LHCN-M2 (cell line): ENCODE measurements at places on chromosomes 4 and X. TPM values are rescaled to one million over a fixed set of nuclear protein-coding genes. Genes with fewer than 3 reads are reported as not detected.

The CT45A3 gene
- total RNA-seq: not detected in 2 replicates

The FAT4 gene
- total RNA-seq: 12.1 TPM in 2 replicates

The CXCL1 gene
- total RNA-seq: 2.0 and 2.9 TPM in 2 replicates

The UGT2B17 gene
- not detected in 2 replicates for total RNA-seq

The SATL1 gene
- total RNA-seq: not detected in 2 replicates

The BEND2 gene
- total RNA-seq: not detected in 2 replicates

The FAT1 gene
- 269 and 277 TPM in 2 replicates for total RNA-seq

The CASP6 gene
- 29.6 and 33.0 TPM in 2 replicates for total RNA-seq

The LGI2 gene
- total RNA-seq: not detected in 2 replicates

The NHS gene
- 0.23 and 0.38 TPM in 2 replicates for total RNA-seq

The MAGEA2 gene
- not detected in 2 replicates for total RNA-seq

The ALB gene
- total RNA-seq: not detected in 2 replicates

The IL21 gene
- total RNA-seq: not detected in 2 replicates

The CXCL5 gene
- 0.06 TPM in 1 of 2 replicates, not detected in the other for total RNA-seq

The ZCCHC18 gene
- 0.64 TPM in 1 of 2 replicates, not detected in the other for total RNA-seq
